ENCODE measurements at places on chromosomes 5 and 9.

DNA sequence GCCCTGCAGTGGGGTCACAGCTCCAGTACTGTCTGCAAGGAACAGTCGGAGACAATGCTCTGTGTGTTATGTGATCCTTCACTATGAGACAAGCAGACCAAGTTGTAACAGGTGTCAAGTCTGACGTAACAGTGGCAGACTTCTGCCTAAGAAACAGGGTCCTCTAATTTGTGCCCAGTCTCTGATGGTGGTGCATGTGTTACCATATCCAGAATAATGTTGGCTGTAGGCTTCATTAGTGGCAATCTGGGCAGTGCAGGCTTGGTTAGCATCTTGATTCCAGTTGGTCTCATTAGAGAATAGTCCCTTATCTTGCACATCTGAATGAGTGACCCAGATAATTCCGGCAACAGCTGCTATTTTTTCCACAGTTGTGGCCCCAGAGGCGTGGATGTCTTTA lies 33.8 kb downstream of the ZNF131 start:
- DNase-seq = no peak

GRCh38 chr5:132387640-132388117 lies 18.2 kb downstream of the SLC22A5 start:
- DNase-seq = no peak

- no peak for DNase-seq
Measured at GRCh38 chr5:180424094-180424493, 70.1 kb upstream of the CNOT6 start.

DNA sequence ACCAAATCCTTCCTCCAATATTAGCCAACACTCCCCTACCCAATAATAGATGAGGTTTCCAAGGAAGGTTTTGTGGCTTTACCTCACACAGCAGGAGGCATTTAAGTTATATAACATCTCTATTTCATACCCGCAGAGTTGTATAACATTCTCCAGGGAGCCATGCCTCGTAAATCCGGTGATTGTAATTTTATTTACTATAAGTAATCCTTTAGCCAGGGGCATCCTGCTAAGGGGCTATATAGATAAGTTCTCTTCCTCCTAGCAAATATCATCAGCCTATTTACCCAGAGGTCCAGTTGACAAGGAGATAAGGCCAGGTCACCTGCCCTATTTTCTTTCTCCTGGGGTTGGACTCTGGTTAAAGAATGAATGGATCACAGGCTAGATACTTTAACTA lies 2051.0 kb downstream of the EFNA5 start:
- no peak for DNase-seq

DNA sequence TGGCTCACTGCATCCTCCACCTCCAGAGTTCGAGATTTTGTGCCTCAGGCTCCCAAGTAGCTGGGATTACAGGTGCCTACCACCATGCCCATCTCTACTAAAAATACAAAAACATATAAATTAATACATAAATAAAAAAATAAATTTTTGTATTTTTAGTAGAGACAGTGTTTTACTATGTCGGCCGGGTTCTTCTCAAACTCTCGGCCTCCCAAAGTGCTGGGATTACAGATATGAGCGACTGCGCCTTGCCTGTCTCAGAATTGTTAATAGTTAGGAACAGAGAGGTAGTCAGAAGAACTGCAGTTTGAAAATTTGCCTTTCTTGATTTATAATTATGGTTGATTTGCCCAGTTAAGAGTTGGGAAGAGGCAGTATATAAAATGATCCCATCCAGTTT lies 2.8 kb downstream of the ATP6V1G1 start:
- DNase-seq = no peak

DNA sequence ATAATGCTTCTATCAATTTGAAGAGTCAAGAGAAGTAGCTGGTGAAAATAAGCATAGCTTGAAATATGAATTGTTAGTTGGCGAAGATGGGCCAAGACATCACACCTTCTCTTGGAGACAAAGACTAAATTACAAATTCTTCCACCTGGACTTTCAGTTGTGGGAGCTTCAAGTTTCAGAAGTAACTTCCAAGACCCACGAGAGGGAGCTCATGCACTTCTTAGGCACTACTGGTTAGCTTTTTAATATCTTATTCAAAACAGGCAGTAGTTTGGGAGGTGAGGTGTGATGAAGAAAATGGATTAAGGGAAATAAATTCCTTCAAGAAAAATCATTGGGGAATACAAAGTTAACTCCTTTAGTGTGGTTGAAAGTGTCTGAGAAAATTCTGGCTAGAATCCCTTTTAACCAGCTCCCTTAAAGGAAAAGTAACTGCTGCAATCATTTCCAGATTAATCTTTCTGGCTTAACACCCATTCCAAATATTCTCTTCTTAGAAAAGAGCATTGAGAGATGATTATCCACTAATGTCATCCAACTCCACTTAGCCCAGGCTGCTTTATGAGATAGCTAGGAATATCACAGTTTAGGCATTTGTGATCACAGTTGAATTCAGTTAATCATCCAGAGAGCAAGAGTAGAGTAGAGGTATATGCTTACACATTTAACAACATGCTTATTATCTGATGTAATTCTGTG lies 139.5 kb upstream of the DMRTA1 start:
- DNase-seq = no peak

GRCh38 chr5:106094204-106094607 lies 1576.5 kb downstream of the EFNA5 start:
- DNase-seq = no peak

DNA sequence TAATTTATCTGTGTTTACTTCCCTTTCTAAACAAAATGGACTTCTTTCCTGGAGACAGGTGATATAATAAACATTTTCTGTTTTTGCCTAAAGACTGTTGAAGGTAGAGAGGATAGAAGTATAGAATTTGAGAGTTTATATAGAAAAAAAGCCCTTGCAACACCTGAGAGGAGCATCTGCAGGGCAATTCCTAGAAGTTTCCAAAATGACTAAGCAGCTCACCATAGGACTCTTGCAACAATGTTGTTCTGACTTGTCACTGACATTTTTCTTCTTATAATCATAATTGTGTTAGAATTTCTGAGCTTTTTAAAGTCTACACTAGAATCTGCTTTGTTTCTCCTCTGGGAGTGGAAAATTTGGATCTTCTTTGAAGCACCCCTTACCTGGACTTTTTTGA lies 216.8 kb downstream of the TUSC1 start:
- DNase-seq = no peak

- DNase-seq = no peak
Measured at GRCh38 chr9:132712753-132713152, 42.5 kb downstream of the GTF3C4 start.

GRCh38 chr9:14316602-14317300 lies 2.8 kb upstream of the NFIB start:
- no peak for DNase-seq

- no peak for DNase-seq
Measured at GRCh38 chr9:127384901-127385300, 12.1 kb upstream of the SLC2A8 start.

- DNase-seq = no peak
Measured at GRCh38 chr9:5832071-5832537, 813 bp downstream of the ERMP1 start.

DNA sequence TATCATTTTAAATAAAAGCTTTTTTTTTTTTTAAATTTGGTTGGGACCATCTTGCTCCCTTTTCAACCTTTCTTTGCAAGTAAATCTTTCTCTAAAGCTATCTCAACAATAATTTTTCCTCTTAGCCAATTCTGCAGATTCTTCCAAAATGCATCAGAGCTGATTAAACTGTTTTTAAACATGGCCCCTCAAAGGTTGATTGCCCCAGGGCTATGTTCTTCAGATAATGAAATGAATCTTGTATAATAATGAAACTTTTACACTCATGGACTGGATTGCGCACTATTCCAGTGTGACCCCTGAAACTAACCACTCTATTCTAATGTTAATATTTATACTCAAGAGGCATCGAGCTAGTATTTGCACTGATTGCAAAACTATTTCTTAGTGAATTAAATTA lies 222.8 kb upstream of the PRDM9 start:
- DNase-seq = no peak

DNA sequence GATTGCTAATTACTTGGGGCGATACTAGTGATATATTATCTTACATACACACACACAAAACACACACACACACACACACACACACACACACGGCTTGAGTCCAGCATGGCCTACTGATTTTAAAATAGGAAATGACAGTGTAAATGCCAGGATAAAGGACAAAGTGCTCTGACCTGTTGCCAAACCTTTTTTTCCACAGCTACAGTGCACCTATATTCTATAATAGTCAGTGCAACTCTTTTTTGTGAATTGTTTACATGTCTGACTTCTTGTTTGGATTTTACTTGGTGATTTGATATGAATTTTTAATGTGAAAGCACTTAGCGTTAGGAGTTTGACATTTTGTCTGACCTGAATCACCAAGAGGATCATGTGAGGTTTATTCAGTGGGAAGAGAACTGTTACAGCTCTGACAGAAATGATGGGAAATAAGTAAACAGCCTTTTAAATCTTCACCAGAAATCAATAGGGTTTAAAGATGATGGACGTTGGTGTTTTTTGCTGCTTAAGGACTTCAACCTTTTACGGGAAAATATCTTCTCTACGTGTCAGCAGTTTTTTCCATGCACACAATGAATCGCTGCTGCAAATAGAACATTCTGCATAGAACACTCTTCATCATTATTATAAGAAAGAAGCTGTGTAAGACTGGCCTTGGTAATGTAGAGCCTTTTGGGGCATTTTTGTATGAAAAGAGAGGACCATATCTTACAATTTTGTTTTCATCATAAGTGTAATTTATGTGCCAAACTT lies 218.5 kb downstream of the RANBP17 start:
- DNase-seq = no peak

DNA sequence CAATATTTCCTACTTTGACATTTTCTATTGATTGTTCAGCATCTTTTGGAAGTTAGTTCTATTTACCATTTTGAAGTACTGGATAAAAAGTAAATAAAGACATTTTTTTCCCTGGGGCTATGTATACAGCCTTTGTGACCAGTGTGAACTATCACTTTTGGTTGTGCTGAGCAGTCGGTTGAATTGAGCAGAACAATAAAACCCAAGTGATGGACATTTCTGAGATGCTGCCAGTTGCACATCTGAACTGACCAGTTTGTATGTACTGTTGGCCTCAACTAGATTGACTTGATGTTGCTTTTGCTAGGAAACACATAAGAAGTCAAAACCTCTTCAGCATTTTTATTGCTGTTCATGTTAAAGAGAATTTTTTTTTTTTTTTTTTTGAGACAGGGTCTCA lies 260.2 kb upstream of the EFNA5 start:
- DNase-seq = no peak

DNA sequence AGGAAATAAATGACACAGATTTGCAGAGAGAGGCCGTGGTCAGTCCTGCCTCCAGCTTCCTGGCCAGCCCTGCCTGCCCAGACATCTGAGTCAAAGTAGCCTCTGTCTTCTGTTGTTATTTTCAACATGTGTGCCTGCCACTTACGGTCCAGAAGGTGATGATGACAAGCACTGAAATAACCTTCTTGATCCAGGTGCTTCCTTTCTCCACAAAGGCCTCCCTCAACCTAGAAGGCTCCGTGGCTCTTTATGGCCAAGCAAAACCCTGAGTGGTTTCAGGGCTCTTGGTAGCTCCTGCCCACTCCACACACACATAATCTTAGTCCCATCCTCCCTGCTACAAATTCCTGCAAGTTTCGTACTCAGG lies 34.1 kb upstream of the SLC6A19 start:
- DNase-seq = no peak

- DNase-seq = peak; percentile 63
Measured at GRCh38 chr9:127004946-127005769, 90.6 kb downstream of the RALGPS1 start.

DNA sequence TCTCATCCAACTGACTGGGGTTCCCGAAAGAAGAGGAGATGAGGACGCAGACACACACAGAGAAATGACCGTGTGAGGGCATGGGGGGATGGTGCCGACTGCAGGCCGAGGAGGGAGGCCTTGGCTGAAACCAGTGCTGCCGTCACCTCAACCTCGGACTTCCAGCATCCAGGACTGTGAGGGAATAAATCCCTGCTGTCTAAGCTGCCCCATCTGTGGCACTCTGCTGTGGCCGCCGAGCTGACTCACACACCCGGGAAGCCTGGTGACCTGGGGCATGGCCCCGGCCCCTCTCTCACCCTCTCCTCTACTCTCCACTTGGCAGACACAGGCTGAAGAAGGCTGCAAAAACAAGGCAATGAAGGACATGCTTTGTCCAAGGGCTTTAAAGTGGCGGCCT lies 4.4 kb upstream of the COL5A1 start:
- no peak for DNase-seq

GRCh38 chr5:136249678-136250266 lies 56.8 kb upstream of the SMIM32 start:
- DNase-seq = no peak

DNA sequence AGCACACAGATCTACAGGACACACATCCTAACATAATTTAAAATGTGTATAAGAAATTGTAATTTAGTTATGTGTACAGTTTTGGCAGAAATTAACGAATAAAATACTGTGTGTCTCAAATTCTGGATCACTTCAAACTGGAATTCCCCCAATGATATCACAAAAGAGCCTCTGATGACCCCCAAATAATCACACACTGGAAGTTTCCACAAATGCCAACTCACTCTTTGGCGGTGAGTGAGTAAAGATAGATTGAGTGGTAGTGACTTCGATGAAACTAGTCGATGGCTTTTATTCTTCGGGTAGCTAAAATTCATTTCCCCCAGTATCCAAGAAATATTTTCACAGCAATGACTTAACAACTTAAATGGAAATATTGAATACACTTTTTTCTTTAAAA lies 2.2 kb downstream of the ZNF366 start:
- no peak for DNase-seq

DNA sequence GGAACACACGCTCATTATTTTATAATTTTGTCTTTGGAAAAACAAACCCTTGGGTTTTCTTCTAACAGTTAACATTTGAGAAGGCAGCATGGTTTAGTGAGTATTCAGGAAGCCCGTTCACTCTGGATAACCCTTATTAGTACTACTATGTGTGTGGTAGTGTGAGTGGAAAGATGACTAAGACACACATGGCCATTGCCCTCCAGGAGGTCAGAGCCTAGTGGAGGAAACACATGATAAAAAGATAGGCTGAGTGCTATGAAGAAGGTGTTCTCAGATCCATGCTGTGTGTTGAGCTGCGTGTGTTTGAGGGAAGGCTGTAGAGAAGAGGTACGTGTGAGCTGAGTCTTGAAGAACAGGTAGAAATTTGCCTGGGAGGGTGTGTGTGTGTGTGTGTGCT lies 8.4 kb downstream of the C5orf47 start:
- no peak for DNase-seq

DNA sequence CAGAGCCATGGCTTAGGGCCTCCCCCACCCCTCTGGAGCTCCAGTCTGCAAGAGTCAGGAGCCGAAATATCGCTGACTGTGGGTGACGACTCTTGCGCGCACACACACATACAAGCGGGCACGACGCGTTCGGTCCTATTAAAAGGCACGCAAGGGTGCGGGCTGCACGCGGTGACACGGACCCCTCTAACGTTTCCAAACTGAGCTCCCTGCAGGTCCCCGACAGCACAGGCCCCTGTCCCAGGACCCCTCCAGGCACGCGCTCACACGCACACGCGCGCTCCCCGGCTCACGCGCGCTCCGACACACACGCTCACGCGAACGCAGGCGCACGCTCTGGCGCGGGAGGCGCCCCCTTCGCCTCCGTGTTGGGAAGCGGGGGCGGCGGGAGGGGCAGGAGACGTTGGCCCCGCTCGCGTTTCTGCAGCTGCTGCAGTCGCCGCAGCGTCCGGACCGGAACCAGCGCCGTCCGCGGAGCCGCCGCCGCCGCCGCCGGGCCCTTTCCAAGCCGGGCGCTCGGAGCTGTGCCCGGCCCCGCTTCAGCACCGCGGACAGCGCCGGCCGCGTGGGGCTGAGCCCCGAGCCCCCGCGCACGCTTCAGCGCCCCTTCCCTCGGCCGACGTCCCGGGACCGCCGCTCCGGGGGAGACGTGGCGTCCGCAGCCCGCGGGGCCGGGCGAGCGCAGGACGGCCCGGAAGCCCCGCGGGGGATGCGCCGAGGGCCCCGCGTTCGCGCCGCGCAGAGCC lies at the start of gene GRIN1:
Gene GRIN1 (plus strand): TSS at position 433 of the 746 bp plus-strand sequence. CDS start 333 bp downstream, outside the sequence.
- DNase-seq = no peak
